Activated CD4-positive, alpha-beta memory T cell treated with anti-CD3 and anti-CD28 coated beads, Interleukin-2, amount 10 ng/mL, durations not matched to agents 7 days and 5 days (primary cell): ENCODE measurements at places on chromosomes 3 and 15. TPM values are rescaled to one million over a fixed set of nuclear protein-coding genes. Genes with fewer than 3 reads are reported as not detected.
A peak's percentile ranks its signal among the peaks of the same experiment; 100 is the strongest.

GRCh38 chr15:79372428-79372827, 59.7 kb upstream of the MINAR1 start:
- no peak for DNase-seq

- DNase-seq = peak; percentile 64
Measured at GRCh38 chr3:194395778-194396538, 3.1 kb downstream of the GP5 start.

DNA sequence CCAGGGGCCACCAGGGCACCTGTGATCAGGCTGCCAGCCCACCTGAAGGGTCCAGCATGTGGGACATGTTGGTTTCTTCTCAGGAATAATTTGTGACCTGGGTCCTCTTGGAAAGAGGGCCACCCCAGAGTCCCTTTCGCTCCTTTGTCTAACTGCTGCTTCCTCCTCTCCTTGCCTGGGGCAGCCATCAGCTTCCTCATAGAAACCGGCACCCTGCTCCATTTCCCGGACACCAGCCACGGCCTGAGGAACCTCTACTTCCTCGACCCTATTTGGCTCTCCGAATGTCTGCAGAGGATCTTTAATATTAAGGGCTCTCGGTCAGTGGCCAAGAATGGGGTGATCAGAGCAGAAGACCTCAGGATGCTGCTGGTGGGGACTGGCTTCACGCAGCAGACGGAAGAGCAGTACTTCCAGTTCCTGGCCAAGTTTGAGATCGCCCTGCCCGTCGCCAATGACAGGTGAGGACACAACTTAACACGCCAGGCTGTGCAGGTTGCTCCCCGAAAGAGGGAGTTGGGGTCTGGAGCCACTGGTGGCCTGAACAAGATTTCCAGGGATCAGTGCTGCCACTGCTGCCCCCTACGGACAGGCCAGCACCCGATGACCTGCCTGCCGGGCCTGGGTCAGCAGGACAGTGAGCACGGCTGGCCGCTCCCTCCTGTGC, 109.7 kb downstream of the LRRK1 start:
- DNase-seq = peak; percentile 6

DNA sequence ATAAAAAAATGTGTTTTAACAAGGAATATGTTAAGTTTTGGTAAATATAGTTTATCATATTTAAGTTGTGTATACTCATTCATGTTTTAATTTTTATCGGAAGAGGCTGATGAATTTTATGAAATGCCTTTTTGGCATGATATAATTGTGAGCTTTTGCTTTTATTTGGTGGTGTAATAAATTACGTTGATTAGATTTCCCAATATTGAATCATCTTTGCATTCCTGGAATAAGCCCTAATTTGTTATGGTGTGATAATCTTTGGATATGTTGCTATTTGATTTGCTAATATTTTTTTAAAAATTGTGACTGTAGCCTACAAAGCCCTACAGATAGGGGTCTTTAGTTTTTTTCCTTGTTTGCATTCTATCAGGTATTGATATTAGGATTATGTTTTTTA, 107.4 kb downstream of the IGF1R start:
- DNase-seq = no peak

DNA sequence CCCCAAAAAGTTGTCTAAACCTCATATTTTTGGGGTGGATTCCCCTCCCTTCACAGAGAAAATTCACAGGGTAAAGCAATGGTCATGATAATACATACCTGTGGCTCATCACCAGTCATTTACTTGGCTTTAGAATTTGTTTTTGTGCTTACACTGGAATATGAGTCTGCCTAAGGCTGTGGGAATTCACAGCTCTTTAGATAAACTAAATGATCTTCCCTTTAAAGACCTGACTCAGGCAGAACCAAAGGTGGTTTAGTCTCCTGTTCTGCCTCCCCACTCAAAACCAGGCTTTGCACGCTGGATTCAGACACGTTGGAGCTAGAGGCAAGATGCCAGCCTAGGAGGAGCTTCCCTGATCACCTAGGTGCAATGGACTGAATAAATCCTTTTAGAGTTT, 40.3 kb upstream of the BNC1 start:
- DNase-seq = no peak

GRCh38 chr15:40925495-40925862, 3.7 kb upstream of the DLL4 start:
- no peak for DNase-seq

GRCh38 chr3:148605521-148605920, 92.2 kb upstream of the AGTR1 start:
- DNase-seq = no peak

- no peak for DNase-seq
Measured at GRCh38 chr3:12222775-12223485, 64.2 kb upstream of the TIMP4 start.

DNA sequence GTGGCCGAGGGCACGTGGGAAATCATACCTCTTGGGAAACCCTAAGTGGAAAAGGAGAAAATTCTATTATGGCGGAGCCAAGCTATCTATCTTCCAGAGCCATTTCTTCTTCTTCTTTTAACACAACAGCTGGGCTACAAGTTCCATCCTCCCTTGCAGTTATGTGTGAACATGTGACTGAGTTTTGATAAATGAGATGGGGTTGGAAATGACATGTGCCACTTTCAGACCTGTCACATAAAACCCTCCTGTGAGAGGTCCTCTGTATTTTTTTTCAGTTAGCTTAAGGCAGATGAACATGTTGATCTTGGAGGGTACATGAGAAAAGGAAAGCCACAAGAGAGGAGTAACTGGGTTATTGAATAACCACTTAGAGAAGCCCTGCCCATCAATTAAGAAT, 47.9 kb downstream of the AGBL1 start:
- no peak for DNase-seq

DNA sequence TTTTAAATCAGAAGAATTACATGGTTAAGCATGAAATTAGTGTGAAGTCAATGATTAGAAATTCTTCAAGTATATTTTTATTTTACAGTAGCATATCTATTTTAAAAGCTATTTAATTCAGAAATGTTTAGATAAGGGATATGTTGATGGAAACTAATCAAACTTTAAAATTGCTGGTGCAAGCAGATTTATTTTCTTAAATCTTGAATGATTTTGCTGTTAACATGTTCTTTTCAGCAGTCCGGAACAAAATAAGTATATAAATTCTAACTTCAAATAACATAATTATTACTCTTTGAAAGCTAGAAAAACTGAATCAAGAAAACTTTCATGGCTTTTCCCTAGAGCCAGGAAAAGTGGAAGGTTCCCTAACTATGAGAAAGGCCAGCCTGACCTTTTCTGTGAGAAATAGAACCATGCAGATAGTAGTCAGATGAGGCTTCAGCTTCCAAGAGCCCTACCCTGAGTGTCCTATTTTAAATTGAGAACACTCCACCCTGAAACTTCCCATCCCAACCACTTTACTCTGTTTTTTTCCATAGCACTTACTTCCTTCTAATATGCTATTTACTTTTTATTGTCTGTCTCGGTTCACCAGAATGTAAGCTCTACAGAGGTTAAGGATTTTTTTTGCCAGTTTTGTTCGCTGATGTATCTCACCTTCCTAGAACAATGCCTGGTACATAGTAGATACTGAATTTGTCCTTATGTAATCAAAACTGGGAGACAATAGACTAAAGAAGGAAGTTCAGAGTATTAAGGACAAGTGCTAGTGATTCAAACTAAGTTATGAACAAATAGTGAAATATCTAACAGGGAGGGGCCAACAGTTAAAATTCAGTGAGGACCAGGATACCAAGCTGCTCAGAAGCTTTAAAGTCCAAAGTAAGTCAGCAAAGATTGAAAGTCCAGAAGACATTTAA, 66.8 kb downstream of the CD200R1L start:
- DNase-seq = no peak

GRCh38 chr3:126514161-126514560, 3.4 kb downstream of the UROC1 start:
- DNase-seq = no peak

GRCh38 chr15:40163657-40164416, 3.0 kb downstream of the BUB1B start:
- no peak for DNase-seq

DNA sequence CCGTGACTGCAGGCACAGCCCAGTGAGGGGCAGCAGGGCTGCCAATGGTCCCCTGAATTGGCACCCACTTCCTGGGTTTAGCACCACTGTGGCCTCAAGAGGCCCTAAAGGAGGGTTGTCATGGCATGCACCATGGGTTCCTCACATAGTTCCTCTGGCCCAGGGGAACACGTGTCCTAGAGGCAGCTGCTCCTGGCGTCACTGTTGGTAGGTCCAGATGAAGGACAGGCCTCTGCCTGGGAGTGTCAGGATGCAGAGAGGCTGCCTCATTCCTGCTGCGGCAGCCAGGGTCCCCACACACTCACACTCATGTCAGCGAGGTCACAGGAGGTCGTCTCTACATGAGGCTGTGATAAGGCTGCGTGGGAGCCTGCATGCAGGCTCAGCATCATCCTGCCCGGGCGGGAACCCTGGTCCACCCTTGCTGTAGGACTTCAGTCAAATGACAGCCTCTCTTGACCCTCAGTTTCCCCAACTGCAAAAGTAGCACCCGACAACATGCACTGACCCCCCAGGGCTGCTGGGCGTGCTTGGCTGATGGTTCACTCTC, 26.1 kb upstream of the SFMBT1 start:
- DNase-seq = no peak

- no peak for DNase-seq
Measured at GRCh38 chr3:171874251-171874681, 31.1 kb downstream of the TMEM212 start.

GRCh38 chr15:40844696-40845030, 815 bp downstream of the SPINT1 start:
- peak; percentile 43 for DNase-seq

GRCh38 chr3:142459929-142460328, 12.1 kb upstream of the XRN1 start:
- no peak for DNase-seq

DNA sequence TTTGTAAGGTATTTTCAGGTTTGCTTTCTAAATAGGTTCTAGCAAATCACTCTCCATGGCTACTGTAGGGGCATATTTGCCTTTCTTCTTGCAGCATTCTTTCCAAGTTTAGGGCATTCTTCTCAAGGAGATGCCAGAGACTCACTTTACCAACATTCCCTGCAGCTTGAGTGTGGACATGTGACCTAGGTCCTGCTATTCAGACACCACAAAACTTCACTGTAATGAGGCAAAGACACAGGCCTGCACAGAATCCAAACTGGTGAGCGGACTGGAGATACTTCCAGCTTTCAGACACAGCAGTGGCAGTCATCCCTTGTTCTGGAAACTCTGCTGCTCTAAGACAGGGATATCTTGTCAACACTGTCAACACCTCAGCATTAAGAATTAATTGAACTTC, 146.4 kb upstream of the PFN2 start:
- DNase-seq = no peak

GRCh38 chr15:98003518-98003917, 43.0 kb downstream of the ARRDC4 start:
- no peak for DNase-seq

DNA sequence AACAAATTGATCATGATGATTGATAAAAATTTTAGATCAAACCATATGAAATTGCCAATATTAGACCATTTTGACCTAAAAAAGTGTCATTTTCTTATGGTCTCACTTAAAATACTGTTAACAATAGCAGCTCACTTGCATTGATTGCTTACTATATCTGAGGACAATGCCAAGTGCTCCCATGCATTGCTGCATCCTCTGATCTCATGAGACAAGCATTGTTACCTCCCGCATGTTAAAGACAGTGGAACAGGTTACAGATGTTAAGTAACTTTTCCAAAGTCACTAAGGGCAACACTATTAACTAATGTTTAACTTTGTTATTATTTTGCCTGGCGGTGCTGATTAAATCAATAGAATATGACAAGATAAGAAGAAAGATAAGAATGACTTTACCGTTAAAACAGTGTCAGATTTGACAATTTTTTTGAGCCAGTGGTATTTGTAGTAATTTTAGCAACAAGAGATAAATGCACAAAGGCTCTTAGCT, 69.3 kb downstream of the PPM1L start:
- no peak for DNase-seq

GRCh38 chr15:46131876-46132275, 497.0 kb downstream of the SQOR start:
- DNase-seq = no peak

DNA sequence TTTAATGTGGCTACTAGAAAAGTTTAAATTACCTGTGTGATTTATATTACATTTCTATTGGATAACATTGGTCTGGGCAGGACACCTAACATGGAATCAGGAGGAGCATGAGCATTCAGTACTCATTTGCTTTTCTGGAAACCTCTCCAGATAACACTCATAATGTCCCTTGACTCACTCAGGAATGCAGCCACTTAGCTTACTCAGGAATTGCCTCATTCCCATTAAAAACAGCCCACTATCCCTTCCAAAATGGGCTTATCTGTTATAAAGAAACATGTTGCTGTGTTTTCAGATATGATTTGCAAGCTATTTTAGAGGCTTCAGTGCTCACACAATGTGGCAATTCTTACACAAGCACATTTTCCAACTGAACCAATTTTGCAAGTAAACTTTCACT, 17.1 kb downstream of the GBE1 start:
- DNase-seq = no peak

GRCh38 chr3:170511371-170511770, 74.5 kb downstream of the SLC7A14 start:
- DNase-seq = no peak

GRCh38 chr15:33032053-33032452, 162.5 kb downstream of the FMN1 start:
- DNase-seq = no peak

GRCh38 chr3:132038198-132038825, 3.5 kb upstream of the CPNE4 start:
- DNase-seq = no peak

DNA sequence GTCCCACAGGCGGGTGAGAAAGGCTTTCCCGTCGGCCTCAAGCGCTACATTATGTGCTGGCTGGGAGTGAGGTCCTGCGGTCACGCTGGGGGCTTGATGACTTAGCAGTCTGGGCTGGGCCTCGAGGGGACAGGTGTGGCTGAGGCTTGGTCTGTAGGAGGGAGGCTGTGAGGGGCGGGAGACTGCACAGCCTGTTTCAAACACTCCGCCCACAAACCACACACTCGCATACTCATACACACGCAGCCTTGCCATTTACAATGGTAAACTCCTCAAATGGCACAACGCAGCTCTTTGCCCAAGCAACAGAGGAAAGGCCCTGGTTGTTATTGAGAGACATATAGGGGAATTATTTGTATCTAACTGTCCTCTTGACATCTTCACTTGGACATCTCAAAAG, 32.4 kb upstream of the RASGRF1 start:
- DNase-seq = no peak

ATP13A5 gene
- total RNA-seq = not detected

PARP15 gene
- 48.2 TPM for total RNA-seq

DISP2 gene
- 0.03 TPM for total RNA-seq

SHISA5 gene
- 337 TPM for total RNA-seq

HDAC11 gene
- total RNA-seq = 3.6 TPM

FRMD5 gene
- not detected for total RNA-seq

SPESP1 gene
- total RNA-seq = 1.1 TPM

FAM81A gene
- 0.08 TPM for total RNA-seq

GPR15 gene
- total RNA-seq = 111 TPM

CMTM6 gene
- 89.5 TPM for total RNA-seq

TBL1XR1 gene
- 187 TPM for total RNA-seq

TMEM212 gene
- not detected for total RNA-seq

CIAO2A gene
- total RNA-seq = 85.0 TPM

PRKAR2A gene
- total RNA-seq = 29.7 TPM

SST gene
- total RNA-seq = not detected

IL17RD gene
- total RNA-seq = 0.05 TPM
